ENCODE measurements at places on chromosomes 2 and 18.

DNA sequence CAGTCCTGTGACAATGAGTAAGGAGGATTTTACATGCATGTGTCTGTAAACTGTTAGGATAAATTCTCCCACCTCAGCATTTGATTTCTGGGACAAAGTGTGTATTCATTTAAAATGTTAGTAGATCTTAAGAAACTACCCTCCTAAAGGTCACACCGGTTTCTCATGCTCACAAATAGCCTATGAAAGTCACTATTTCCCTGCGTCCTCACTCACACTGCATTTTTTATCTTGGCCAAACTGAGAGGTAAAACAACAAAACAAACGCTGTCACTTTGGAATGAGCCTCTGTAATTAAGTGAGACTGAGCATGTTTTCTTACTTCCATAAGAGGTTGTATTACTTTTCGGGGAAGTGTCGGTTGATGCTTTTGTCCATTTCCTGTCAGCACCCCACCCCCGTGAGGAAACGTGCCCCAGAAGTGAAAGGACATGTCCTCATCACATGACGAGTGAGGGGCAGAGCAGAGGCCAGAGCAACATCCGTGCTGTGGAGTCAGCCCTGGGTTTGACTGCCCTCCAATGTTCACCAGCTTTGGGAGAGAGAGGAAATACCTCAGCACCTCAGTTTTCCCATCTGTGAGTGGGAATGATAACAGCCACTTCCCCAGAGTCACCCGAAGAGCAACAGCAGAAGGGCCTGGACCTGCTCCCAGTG, 3.1 kb downstream of the GYPC start:
- no peak for DNase-seq

- DNase-seq = no peak
Observed at GRCh38 chr2:103010306-103010705, 248.5 kb downstream of the TMEM182 start.

DNA sequence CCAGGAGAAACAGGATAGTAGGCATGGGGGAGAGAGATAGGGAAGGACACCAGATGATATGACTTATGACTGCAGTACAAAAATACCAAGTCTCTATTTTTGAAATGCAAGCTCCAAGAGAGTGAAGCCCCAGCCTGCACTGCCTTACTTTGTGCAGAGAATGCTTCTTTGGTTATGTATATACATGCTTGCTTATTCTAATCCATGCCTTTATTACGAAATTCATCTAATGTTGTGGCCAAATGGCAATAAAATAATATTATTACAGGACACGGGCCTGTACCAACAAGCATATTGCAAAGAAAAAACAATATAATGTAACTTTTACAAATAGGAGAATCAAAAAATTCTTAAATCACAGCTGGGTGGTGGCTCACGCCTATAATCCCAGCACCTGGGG, 110.8 kb downstream of the BCL11A start:
- DNase-seq = no peak

DNA sequence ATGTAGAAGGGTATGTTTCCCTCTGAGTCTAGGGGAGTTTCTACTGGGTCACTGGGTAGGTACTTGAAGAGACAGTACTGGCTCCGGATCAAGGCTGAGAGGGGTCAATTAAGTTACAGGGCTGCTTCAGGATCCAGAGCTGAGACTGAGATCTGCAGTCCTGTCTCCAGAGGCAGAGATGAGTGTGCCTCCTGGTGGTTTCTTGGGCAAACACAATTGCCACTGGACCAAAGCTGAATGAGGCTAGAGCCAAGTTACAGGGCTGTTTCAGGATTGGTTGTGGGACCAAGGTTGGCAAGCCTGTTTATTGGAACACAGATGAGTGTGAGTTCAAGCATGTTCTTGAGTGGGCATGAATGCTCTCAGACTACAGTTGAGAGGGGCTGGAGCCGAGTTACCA, 157.9 kb downstream of the ADCYAP1 start:
- no peak for DNase-seq

GRCh38 chr18:39655341-39655740, 2089.7 kb upstream of the CELF4 start:
- DNase-seq = no peak

DNA sequence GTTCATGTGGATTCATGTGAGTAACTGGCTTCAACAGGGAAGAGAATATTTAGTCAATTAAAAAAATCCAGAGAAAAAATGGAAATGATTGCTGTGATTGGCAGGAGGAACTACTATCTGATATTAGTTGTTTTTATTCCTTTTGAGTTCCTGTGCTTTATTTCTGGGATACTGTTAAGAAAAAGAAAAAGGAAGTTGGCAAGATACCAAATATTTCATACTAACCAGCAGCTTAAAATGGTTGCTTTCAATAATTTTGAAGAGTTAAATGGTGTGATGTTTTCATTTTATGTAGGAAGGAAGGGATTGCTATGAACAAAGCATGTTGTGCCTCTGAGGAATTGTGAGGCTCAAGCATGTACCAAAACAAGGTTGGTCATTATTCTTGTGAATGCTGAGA, 8.1 kb upstream of the MTX2 start:
- no peak for DNase-seq

GRCh38 chr2:219541611-219542180, 1.9 kb downstream of the CHPF start:
- peak; percentile 56 for DNase-seq

DNA sequence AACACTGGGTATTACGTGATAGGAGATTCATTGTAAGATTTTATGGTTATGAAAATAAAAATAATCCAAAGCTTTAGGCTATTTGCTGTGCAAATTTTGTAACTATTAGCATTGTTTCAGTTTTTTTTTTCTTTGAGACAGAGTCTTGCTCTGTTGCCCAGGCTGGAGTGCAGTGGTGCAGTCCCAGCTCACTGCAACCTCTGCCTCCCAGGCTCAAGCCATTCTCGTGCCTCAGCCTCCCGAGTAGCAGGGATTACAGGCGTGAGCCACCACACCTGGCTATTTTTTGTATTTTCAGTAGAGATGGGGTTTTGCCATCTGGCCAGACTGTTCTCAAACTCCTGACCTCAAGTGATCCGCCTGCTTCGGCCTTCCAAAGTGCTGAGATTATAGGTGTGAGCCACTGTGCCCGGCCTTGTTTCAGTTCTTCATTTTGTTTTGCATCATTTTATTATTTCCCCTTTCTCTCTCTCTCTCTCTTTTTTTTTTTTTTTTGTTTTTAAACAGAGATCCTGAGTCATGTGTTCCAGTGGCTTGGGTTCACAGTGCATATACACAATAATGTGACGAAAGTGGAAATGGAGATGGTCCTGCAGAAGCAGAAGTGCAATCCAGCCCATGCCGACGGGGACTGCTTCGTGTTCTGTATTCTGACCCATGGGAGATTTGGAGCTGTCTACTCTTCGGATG, 25.8 kb downstream of the CASP10 start:
- no peak for DNase-seq

GRCh38 chr2:1581965-1582625, 162.2 kb downstream of the PXDN start:
- DNase-seq = no peak

- DNase-seq = no peak
Observed at GRCh38 chr2:219633276-219634065, 6.0 kb downstream of the SLC4A3 start.

- no peak for DNase-seq
Observed at GRCh38 chr2:136243638-136244535, 125.9 kb upstream of the CXCR4 start.

GRCh38 chr18:26470011-26470637, 78.2 kb downstream of the KCTD1 start:
- DNase-seq = no peak

- no peak for DNase-seq
Observed at GRCh38 chr2:217367464-217367863, 507.6 kb upstream of the TNP1 start.

GRCh38 chr2:191048073-191048472, 34.1 kb upstream of the STAT1 start:
- DNase-seq = no peak

DNA sequence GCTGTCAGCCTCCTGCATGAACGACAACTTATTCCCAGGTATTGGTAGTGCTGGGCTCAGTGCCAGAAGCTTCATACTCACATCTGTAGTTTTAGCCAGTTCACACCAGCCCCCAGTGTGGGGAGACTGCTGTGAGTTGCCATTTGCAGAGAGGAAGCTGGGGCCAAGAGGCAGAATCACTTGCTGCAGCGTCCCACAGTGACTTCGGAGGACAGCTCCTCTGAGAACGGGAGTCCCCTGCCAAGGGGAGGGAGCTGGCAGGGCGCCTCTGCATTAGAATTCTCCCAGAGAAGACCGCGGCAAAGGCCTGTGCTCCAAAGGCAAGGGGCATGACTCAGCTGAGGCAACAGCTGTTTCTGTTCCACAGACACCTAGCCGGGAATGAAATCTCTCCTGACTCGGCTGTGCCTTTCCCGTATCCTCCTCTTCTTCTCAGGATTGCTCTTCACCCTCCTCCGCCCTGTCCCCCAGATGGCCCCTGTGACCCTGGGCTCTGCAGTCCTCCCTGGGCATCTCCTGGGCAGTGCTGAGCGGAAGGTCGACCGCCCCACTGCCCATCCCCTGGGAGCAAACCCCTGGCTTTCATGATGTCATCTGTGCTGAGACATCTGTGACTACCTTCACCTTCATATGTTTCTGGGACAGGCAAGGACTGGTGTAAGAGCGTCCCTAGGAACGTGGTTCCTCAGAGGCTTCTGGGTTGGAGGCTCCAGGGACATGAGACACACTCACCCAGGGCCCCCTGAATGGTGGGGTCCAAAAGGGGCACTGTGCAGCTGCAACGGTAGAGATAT, 18.0 kb downstream of the MAL start:
- DNase-seq = no peak

GRCh38 chr2:39845460-39846146, 66.5 kb upstream of the THUMPD2 start:
- DNase-seq = no peak

- no peak for DNase-seq
Observed at GRCh38 chr2:43894743-43895142, 56.0 kb downstream of the ABCG8 start.

- DNase-seq = no peak
Observed at GRCh38 chr2:150162241-150162942, 325.1 kb downstream of the RND3 start.

DNA sequence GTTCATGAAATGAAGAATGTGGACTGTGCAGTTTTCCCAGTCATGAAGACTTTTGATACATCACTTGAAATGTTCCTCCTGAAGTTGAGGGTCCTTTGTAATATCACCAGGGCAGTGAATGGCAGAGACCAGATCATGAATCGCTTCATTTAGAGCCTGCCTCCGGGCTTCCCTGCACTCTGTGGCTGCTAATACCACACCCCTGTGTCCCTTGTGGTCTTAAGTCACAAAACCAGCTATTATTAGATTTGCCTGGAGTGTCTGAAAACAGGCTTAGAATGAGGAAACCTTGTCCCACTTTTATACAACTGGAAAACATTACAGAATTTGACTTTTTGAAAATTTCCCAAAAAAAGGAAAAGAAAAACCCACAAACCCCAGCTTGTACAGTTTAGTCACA, 147.9 kb downstream of the MGAT5 start:
- no peak for DNase-seq

GRCh38 chr2:47007223-47007825, 91.7 kb upstream of the MCFD2 start:
- no peak for DNase-seq

DNA sequence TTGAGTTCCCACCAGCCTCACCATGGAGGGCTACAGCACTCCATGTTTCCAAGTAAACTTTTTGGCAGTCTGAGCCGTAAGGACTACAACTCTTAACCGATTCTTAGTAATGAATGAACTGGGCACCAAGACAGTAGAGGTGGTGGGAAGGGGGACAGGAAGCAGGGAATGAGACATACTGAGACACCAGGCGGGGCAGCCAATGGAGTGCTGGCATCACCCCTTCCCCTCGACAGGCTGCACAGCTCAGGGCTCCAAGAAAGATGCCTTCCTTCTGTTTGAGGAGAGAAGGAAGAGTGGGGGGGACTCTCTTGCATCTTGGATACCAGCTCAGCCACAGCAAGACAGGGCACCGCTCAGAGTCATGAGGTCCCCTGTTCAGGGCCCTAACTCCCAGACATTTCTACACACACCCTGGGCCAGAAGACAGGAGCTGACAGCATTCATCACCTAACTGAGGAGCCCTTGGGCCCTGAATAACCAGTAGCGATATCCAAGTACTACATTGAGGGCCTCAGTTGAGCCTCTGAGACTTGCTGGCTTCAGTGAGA, 45.2 kb downstream of the USP34 start:
- no peak for DNase-seq

DNA sequence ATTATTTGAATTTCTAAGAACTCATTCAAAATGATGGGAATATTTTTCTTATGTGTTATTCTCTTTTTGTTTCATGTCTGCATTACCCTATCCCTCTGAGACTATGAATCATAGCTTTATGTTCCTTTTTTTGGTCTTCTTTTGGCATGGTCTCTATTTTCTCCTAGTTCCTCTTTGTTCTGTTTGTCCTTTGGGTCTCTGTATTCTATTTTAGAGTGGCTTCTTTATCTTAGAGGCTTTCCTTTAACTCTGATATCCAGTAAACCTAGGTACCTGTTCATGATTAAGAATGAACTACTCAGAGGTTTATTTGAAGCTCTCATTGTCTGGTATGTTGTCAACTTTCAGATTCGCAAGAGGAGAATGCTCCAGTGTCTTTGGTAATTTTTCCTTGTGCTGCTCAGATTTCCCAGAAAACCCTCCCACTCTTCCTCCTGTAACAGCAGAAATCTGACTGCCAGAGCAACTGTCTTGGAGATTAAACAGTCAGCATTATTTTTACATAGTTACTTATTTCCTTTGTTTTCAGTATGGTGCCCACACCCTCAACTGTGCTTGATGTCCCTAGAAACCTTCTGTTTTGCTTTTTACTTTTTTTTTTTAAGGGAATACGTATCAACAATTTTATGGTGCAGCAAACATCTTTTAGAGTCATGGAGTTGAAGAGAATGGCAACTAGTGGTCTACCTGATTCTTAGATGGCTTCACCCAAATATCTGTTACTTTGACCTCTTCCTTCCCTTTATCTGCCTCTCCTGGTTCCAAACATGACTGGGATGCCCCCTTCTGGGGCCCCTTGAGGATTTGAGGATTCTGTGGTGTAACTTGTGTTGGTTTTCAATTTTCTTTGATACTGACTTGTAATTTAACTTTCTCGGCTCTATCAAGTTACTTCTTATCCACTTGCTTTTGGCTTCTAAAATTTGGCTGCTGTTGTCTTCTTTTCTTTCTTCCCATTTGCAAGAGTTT, 92.0 kb downstream of the DPP10 start:
- DNase-seq = no peak

- DNase-seq = no peak
Observed at GRCh38 chr18:22524783-22525182, 107.1 kb upstream of the CTAGE1 start.

DNA sequence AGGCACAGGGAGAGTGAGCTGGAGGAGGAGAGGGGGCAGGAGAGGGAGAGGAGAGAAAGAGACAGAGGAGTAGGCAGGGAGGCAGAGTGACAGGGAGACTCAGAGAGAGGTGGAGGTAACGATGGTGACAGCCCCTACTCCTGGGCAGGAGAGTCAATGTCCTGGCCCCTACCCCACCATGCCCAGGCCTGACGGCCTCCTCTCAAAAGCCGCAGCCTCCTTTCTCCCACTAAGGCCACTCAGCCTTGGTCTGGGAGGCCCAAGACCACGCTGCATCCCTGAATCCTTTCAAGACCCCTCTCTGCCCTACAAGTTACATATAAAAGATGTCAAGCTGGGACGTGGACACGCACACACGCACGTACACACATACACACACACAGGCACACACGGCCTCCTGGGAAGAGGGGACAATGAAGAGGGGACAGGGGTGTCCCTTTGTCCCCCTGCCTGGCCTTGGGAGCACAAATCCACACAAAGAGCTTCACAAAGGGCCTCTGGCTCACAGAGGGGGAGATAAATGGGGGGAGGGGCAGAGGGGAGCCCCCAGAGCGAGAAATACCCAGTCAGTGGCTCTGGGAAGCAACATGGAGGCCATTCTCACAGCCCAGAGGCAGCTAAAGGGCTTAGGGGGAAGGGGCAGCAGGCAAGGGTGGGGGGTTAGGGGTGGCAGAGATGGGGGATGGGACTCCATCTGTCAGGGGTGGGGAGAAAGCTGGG, 19.5 kb upstream of the TNS1 start:
- DNase-seq = no peak
